Thyroid gland (tissue), 4 donors: ENCODE measurements at places on chromosomes 3 and 15.

DNA sequence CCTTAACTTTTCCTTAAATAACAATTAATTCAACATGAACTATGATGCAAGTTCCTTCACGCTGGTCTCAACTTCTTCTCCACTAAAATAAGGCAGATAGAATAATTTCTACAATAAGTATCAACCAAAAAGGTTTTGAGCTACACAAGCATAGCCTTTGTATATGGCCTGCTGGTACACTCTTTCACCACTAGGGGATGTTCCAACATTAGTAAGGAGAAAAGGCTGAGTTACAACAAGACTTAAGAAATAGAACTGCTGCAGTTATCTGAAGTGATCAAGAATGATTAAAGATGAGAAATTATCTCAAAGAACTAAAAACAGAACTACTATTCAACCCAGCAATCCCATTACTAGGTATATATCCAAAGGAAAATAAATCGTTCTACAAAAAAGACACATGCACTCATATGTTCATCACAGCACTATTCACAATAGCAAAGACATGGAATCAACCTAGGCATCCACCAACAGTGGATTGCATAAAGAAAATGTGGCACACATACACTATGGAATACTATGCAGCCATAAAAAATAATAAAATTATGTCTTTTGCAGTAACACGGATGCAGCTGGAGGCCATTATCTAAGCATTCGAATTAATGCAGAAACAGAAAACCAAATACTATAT lies 14.4 kb downstream of the ATP13A3 start:
- DNase-seq, result no peak

- DNase-seq, result no peak
Measured at GRCh38 chr3:119514637-119515036, 16.3 kb downstream of the TIMMDC1 start.

- DNase-seq, result no peak
Measured at GRCh38 chr15:65956307-65956706, 87.0 kb downstream of the RAB11A start.

- no peak for DNase-seq
Measured at GRCh38 chr15:52193321-52193720, 2.1 kb upstream of the GNB5 start.

DNA sequence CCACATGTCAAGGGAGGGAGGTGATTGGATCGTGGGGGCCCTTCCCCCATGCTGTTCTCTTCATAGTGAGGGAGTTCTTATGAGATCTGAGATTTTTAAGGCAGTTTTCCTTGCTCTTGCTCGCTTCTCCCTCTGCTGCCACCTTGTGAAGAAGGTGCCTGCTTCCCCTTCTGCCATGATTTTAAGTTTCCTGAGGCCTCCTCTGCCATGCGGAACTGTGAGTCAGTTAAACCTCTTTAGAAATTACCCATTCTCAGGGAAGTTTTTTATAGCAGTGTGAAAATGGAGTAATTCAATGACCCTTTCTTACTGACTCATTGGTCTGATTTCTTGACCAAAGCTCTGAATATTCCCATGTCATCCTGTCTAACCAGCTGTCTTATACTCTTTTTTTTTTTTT lies 484.4 kb upstream of the TPRG1 start:
- DNase-seq, result peak; percentile 29

DNA sequence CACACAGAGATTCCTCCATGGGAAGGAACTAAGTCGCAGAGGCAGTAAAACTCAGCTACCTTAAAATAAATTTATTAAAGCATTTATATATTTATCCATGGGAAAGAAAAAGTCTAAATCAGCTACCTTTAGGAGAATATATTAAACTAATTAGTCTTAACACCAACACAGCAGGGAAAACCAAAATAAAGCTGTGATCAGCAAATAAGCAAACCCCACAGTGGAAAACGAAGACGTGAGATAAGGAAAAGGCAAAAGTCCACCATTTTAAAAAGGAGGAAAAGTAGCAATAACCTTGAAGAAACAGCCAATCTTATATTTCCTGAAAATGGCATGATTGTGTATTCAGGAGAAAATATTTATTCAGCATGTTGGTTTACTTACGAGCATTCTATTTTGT lies 473.0 kb upstream of the ROBO2 start:
- DNase-seq, result no peak

DNA sequence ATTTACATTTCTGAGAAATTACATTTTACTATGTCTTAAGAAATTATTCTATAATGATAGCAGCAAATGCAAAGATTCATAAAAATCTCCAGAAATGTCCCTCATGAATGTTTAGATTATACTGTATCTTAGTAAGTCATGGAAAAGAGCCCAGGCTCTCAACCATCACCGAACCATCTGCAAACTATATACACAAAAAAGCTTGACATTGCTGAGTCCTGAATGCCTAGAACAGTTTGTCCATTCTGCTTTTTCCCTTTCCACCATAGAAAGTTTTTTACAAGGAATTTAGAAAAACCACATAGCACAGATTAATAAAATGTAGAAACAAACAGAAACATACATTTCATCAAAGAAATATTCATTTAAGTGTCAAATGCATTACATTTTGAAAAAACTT lies 83.6 kb downstream of the MYO9A start:
- no peak for DNase-seq

DNA sequence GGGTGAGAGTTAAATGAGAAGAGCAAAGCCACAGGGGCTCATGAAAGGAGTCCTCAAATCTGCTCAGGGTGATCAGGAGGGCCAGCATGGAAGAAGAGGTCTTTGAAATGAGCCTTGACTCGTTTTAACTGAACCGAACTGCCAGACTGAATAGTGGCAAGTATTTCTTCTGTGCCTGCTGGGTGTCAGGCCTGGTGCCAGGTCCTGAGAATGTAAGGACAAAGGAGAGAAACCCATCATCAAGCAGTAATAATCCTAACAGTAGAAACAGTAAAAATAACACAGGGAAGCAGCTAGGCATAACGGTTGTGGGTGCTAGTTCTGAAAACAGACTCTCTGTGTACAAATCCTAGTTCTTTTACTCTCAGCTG lies 40.4 kb upstream of the SMAD3 start:
- peak; percentile 21 for DNase-seq

GRCh38 chr3:66410976-66411375 lies 89.8 kb downstream of the LRIG1 start:
- no peak for DNase-seq

- no peak for DNase-seq
Measured at GRCh38 chr3:197270558-197271317, 27.7 kb downstream of the DLG1 start.
